Activated CD8-positive, alpha-beta memory T cell treated with anti-CD3 and anti-CD28 coated beads for 48 hours (primary cell): ENCODE measurements at places on chromosomes 7 and 10.

DNA sequence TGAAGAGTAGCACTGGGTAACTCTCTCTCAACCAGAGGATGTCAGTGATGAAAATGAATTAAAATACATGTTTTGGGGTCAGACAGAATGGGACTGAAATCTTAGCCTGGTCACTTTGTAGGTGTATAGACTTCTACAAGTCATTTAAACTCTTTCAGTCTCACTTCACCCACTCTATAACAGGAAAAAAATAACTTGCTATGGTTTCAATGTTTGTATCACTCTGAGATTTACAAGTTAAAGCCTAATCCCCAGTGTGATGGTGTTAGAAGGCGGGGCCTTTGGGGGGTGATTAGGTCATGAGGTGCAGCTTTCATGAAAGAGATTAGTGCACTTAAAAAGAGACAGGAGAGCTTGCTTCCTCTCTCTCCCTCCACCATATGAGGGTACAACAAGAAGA lies 134.8 kb downstream of the INHBA start:
- DNase-seq: no peak

- no peak for DNase-seq
Observed at GRCh38 chr10:12509016-12509793, 159.9 kb downstream of the CAMK1D start.

DNA sequence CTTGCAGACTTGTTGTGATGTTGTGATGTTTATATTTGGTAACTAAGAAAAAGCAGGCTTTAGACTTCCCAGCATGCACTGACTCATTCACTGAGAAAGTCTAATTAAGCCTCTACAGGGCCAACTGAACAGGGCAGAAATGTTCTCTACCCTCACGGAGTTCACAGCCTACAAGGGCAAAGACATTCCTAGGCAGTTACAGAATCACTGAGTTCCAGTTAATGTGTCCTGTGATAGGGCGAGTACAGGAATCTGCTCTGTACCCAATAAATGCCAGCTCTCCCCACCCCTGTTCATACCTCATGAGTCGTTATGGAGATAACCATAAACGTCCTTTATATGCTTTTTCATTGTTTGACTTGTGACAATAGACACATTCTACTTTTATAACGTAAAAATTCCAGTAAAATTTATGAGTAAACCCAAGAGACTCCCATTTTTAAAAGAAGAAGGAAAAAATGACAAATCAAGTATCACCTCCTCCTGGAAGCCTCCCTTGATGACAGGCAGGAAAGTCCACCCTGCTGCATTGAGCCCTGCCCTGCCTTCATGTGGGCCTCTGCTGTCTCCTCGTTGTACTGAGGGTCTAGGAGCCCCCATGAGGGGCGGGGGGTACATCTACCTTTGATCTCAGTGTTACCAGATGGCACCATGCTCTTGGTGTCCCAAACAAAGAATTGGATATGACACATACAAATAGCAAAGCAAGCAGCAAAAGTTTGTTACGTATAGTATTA lies 14.3 kb downstream of the MUC12 start:
- DNase-seq: no peak

DNA sequence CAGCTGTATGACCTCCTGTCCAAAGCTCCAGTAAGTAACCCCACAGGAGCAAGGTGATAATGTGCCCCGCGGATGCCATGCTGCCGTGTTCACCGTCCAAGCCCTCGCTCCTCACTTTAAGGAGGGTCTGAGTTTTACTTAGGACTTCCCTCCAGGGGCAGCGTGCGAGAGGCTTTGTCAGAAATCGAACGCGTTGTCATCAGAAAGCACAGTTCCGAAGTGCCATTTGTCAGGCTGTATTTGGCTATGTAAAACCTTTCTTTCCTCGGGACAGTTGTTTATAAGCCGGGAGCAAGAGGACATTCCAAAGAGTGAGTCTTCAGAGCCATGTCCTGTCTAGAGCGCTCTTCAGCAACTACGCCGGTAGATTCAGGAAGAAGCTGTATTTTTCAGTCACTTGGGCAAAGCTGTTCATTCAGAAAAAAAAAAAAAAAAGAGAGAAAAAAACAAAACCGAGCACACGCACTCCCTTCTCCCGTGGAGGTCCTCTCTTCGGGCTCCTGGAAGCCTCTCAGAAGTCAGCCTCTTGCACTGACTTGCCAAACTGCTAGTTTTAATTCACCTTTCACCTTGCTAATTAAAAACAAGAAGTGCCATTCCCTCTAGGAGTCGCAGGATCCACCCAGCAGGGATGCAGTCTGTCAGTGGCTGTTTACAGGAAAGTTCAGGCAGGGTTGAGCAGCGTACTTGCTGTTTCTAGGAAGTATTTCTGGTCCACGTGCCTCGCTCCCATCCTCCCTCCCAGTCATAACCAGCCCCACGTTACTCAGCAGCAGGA lies at the start of gene SEMA3E:
Gene SEMA3E (minus strand): TSS at position 676 of the 778 bp plus-strand sequence.
- DNase-seq: no peak

DNA sequence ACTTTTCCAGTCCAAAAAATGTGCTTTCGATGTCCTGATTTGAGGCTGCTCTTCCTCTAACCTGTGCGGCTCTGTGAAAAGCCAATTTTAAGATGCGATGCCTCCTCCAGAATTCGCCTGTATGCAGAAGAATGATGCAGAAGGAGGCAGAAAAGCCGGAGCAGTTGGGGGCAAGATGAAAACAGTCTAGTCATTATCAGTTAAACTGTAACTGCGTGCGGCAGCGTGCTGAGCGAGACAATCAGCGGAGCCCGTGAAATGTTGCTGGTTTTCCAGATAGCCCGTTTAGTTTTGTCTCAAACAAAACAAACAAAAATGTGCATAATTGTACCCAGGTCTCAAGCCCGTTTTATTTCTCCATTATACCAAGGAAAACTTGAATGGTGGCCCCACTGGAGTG lies 137.0 kb upstream of the FGFR2 start:
- no peak for DNase-seq

- DNase-seq: no peak
Observed at GRCh38 chr7:141043616-141044015, 28.9 kb upstream of the MRPS33 start.

DNA sequence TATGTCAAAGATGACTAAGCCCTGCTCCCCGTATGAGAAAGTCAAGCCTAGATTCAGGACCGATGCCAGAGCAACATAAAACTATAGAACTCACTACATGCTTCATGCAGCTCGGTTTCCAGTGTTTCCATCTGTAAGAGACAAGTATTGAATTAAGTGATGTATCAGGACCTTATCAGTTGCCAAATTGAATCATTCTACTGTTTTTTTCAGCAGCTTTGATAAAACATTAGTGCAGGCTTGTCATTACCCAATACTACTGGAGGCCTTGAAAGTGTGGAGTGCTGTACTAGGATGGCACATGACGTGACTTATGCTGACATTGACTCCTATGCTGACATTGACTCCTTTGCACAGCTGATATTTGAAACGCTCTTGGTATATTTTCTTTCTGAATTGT lies 10.8 kb upstream of the NRP1 start:
- no peak for DNase-seq

- peak; percentile 61 for DNase-seq
Observed at GRCh38 chr10:6275022-6275997, 72.6 kb downstream of the PFKFB3 start.

DNA sequence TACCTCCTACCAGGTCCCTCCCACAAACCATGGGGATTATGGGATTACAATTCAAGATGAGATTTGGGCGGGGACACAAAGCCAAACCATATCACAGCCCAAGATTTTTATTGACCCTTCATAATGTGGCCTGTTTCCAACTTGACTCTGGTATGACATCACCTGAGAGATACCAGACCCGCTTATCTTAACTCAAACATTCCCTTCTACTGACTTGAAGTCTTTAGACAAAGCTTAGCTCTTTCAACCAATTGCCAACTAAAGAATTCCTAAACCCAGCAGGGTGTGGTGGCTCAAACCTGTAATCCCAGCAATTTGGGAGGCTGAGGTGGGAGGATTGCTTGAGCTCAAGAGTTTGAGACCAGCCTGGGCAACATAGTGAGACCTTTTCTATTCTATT lies 67.9 kb downstream of the CLRN3 start:
- DNase-seq: no peak

DNA sequence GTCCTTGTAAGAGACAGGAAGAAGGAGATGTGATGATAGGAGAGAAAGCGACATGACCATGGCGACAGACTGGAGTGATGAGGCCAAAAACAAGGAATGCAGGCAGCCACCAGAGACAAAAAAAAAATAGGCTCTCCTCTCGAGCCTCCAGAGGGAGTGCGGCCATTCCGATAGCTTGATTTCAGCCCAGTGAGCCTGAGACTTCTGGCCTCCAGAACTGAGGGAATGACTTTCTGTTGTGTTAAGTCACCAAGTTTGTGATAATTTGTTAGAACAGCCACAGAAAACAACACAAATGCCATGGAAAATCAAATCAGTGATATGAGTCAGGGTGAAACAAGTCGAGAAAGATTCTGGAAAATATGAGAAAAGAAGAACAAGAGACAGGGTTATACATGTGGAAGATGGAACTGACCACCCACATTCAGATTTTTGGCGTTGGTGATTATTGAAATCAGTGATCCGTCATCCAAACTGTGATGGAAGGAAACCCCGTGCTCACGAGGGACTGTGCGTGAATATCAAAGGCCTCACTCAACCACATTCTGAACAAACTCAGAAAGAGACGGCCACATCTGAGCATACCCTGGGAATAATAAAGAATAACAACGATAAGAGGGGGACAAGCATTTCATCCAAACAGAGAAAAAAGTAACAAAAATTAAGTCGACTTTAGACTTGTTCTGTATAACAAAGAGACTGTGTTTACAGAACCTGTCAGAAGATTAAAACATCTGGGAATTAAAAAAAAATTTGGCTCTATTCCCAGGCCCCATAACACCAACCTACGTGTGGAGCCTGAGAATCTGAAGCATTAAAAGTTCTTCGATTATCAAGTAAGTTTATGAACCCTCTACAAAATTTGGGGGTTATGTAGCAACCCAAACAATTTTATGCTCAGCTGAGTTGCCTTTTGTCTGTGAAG lies 72.1 kb downstream of the EEPD1 start:
- no peak for DNase-seq

DNA sequence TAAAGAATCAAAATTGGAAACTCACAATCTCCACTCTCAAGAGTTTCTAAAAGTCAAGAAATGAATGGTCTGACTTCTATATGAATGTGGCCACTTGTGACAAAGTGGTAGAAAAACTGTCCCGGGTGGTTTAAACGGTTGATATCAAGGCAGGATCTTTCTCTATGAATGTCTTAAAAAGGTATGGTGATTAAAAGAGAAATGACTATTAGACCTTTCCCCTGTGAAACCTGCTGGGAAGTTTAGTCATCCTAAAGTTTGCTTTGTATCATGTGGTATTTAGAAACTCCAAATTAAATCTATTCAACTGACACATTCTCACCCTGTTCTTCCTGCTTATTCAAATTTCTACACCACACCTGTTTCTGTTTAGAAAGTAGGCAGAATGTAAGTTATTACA lies 492.5 kb downstream of the XPNPEP1 start:
- no peak for DNase-seq

DNA sequence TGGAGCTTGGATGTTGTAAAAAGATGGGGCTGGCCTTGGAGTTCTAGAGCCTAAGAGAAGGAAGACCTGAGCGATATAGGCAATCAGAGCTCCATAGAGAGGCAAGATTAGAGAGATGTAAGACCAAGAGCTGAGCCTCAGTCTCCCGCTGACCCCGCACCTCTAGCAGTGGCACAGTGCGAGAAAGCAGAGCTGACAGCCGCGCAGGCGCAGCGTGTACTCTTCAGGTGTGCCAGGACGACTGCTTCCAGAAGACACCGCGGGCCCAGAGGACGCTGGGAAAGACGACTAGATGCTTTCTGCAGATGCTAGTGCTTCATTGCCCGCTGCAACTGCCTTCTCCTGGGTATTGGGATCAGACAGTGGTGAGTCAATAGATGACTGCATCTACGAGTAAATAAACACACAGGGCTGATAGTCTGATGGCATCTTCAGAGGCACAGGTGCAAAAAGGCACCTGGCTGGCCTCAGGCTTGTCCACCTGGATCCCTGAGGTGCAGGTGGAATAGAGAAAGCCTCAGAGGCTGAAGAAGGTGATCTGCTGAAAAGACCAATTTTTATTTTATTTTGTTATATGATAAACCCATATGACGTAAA lies 38.1 kb upstream of the CCDC6 start:
- DNase-seq: no peak

GRCh38 chr7:117395743-117396142 lies 31.6 kb downstream of the ASZ1 start:
- DNase-seq: no peak

DNA sequence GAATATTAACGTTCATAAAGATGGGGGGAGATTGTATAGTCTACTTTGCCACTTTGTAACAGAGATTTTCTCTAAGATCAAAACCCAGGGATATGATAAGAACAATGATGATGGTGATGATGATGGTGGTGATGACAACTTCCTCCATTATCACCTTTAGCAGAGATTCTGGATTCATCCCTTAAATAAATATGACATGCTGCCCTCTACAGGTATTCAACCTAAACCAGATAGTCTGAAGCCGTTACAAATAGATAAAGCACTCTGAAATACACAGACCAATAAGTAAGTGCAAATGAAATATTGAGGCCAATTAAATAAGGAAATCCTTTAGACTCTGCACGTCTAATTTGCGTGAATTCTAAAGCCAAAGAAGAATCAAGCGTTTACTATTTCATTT lies 211.5 kb downstream of the CREB5 start:
- DNase-seq: no peak

- DNase-seq: no peak
Observed at GRCh38 chr7:30652132-30652531, 30.1 kb downstream of the CRHR2 start.

GRCh38 chr10:62037166-62037831 lies 135.8 kb downstream of the ARID5B start:
- DNase-seq: no peak

DNA sequence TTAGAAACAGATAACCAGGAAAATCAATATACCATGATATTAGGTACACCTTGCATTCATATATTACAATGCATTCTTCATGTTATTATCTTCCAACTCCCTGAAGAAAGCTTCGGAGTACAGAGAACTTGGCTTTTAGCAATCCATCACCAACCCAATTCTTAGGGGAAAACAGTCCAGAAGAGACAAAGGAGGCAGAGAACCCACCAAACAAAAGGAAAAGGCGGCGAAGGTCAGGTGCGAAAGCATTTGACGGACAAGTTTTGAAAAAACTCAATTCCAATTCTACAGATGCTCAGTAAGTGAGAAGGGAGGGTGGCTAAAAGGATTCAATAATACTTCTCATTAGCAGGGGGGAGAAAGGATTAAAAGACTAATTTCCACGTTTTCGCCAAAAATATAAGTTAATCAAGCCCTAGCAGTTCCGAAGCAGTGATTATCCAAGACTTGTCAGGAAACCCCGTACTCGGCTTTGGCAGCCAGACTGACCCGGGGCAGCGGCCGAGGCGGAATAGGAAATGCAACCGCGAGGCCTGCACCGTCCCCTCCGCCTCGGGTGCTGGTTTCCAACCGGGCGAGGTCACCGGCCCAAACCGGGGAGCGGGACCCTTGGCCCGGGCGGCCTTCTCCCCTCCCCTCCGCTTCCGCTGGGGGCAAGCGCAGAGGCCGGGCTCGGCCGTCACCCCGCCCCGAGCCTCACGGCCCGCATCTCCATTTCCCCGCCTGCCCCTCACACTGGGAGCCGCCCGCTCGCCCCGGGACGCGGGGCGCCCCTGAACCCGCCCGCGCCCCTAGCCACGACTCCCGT lies 747 bp downstream of the GDI2 start:
- DNase-seq: no peak
